ENCODE measurements at places on chromosomes 16 and 17.

GRCh38 chr17:77390870-77391269 lies 250.1 kb downstream of the SEC14L1 start:
- DNase-seq: no peak

GRCh38 chr17:32240750-32241149 lies 24.9 kb upstream of the RHBDL3 start:
- no peak for DNase-seq

DNA sequence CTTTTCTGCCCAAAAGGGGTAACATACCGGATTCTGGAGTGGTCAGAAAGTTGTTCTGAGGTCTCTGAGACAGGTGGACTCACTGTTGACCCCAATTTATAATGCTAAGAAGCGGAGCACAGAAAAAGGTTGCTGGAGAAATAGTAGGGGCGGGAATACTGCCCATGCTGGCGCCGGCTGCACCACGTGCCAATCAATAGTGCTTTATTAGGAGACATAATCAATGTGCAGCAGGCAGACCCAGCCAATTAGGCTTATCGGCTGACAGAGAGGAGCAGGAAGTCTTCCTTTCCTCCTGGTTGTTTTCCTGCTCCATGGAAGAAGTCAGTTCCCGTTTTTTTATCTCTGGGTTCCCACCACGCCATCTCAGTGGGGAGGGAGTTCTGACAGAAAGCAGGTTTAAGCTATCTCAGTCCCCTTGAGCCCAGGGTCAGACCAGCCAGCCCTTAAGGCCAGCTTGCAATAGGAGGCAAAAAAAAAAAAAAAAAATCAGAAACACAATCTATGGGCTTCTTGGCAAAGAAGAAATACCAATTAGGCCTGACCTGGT lies 68.2 kb upstream of the IRX6 start:
- DNase-seq: no peak

DNA sequence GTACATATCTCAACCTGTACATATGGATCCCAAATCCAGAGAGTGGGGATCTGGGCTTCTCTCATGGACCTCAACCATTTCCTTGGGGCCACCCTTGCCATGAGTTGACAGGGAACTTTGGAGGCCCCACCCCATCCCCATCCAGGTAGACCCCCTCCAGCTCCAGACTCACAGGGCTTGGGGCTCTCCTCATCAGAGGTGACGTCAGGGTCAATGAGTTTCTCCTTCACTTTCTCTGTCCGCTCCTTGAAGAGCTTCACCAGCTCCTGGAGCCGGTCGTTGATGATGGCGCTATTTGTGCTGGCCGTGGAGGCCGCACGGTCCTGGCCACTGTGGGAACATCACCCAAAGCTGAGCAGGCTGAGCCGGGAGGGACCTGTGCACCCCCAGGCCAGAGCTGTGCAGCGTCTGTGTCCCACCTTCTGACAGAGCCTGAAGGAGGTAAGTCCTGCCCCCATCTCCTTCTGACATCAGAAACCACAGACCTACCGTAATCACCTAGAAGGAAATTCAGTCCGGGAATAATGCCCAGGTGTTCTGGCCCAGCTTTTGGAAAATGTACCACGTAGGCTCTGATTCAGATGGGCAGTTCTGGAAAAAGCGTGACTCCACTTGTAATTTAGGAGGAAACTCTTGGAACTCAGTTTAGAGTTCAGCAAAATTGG lies 50.6 kb downstream of the CNGB1 start:
- DNase-seq: no peak

Data from NCI-H748 treated with DMSO at 0.1 percent for 48 hours (cell line).